ENCODE measurements at places on chromosomes 2 and 18. TPM values are rescaled to one million over a fixed set of nuclear protein-coding genes. Genes with fewer than 3 reads are reported as not detected.

Gene PEX13
- 30.8 TPM for polyA plus RNA-seq

Gene PDE11A
- 0.25 TPM for polyA plus RNA-seq

Gene CCDC121
- 13.2 TPM for polyA plus RNA-seq

Gene YWHAQ
- 454 TPM for polyA plus RNA-seq

Gene STRN
- 26.0 TPM for polyA plus RNA-seq

Gene IGFBP5
- polyA plus RNA-seq: 207 TPM

Gene PARD3B
- 16.9 TPM for polyA plus RNA-seq

Gene LYG1
- polyA plus RNA-seq: 3.4 TPM

Gene GPD2
- 27.4 TPM for polyA plus RNA-seq

Data from right lung (tissue), 10 donors.